Stimulated activated CD8-positive, alpha-beta memory T cell treated with anti-CD3 and anti-CD28 coated beads, Interleukin-7, amount 100 ng/mL, for 48 hours (primary cell): ENCODE measurements at places on chromosomes 3 and 15.

GRCh38 chr15:52137432-52138357, 25.1 kb upstream of the BCL2L10 start:
- DNase-seq = no peak

DNA sequence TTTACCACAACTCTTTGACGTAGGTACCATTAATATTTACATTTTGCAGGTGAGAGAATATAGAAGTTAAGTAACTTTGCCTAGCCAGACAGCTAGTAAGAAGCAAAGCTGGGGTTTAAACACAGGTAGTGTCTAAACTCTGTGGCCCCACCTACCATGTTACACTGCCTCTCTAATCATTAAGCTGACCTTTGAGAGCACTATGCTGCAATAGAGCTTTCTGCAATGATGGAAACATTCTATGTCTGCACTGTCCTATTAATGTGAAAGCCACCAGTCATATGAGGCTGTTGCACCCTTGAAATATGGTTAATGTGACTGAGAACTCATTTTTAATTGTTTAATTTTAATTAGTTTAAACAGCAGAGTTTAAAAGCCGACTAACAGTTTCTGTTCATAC, 6.3 kb upstream of the RARB start:
- no peak for DNase-seq

DNA sequence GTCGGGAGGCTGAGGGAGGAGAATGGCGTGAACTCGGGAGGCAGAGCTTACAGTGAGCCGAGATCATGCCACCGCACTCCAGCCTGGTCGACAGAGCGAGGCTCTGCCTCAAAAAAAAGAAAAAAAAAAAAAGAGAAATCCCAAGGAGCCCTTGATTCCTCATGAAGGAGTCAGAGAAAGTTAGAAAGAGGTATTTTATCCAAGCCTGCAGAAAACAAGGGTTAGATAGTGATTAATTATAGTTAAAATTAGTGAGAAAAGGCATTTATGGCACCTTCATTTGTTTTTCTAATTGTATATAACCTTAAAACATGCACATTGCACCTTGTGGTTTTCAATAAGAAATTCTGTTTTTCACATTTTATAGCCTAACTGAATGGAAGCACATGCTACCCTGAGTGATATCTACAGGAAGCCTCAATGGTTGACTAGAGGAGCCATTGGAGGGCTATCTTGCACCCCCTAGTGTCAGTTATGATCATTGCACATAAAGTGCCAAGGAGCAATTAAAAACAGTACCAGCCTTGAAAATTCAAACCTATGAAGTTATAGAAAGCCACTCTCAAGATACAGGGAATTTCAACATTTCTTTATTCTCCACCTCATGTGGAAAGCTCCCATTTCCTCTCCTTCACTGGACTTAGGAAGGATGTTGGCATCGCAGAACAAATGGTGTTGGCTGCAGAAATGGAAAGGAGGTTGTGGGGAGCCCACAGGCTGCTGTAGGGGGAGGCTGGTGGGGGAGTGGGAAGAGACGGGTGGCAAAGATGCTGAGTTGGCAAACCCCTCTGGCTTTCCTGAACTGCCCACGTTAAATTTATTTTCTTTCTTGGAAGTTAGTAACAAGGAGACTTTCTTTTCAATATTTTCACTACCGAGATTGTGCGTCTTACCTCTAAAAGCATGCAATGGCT, 48.5 kb downstream of the ITGA11 start:
- DNase-seq = no peak

GRCh38 chr15:38894243-38894948, 329.8 kb upstream of the RASGRP1 start:
- DNase-seq = no peak

GRCh38 chr3:31659246-31659645, 126.5 kb downstream of the STT3B start:
- no peak for DNase-seq

- no peak for DNase-seq
These were observed 98.8 kb upstream of the MB21D2 start for GRCh38 chr3:193016437-193016901.

DNA sequence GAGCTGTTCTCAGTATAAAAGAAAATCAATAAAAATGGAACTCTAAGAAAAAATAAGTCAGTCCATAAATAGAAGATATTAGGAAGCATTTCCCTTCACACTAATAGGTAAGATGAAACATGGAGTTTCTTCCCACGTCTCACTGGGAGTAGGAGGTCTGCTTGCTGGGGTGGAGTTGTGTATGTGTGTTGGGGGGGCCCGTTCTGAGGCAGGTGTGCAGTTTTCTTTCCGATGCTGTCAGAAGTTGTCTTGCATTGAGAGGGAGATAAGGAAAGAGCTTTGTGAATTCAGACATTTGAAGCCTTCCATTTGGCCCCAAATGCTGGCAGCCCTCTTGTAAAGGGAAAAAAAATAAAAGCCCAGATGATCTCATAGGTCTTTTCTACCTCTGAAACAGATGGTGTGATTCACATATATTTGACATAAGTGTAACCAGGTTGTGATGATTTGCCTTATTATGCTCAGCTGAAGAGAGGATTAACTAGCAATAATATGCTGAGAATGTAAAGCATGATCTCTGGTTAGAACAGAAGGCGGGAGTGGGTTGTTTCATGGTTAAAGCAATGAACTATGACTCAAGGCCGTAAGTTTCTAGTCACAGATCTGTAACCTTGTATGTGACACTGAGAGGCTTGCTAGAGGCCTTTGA, 8.8 kb downstream of the RASGRP1 start:
- no peak for DNase-seq

DNA sequence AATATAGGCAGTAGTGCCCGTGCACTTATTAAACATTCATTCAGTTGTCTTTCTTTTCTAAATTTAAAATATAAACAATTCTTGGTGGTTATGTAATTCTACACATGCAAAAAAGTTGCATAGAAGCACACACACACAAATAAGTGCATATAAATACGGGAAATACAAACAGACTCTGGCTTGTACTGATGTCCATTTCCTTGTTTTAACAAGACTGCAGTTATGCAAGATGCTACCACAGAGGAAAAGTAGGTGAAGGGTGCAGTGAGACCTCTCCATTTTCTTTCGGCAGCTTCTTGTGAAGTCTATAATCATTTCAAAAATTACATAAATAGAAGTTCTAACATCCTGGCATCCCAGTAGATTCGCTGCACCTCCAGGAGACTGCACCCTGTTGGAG, 130.6 kb upstream of the BCL6 start:
- DNase-seq = no peak

DNA sequence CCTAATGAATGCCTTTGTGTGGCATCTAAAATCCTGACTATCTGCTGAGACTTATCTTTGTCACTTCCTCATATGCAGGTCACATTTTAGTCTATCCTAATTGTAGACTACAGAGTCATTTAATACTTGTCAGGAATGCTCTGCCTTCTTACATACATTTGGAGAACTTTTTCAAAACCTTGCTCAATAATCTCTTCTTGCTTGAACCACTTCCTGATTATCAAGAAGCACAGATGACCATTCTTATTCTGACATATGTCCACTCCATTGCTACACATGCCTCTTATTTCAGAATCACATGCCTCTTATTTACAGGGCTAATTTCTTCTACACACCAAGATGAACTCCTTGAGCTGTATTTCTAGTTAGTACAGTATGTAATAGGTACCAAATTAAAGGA, 400.3 kb downstream of the TBC1D5 start:
- DNase-seq = no peak

DNA sequence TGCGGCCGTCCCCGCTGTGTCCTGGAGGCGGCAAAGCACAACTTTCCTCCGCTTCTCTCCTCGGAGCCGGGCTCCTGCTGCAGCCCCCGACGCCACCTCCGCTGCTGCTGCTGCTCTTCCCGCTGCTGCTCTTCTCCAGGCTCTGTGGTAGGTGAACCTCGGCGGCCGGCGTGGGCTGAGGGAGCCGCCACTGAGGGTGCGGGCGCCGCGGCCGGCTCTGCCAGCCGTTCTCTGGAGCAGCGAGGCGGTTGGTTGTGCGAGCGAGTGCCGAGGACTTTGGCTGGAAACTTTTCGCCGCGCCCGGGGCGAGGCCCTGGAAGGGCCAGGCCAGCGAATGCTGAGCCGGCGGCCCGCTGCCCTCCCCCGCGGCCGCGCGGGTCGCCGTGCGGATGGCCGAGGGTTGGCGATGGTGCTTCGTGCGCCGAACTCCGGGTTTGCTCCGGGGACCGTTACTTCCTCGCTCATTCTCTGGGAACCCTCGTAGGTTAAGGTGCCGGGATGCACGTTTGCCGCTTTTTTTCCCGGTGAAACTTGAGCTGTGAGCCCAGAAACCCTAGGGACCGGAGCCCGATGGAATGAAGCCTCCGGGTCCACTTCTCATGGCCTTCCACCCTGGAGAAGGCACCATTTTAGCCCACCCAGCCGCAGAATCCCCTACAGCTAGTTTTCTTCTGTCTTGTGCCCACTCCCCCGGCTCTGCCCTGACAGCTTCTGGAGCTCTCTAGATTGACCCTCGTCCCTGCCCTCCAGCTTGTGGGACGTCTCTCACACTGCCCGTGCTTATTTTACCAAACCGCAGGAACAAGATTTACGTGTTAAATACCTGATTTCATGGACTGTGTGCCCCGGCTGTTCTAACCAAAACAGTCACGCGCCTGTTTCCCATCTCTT, 660 bp downstream of the NECTIN3 start:
- no peak for DNase-seq

GRCh38 chr3:60294181-60294580, 957.1 kb downstream of the FHIT start:
- DNase-seq = no peak

GRCh38 chr3:185152410-185153170, at the start of gene C3orf70:
Gene C3orf70, minus strand, starts transcription at chr3:185153060. Its CDS starts 237 bp downstream, at chr3:185152823.
- DNase-seq = no peak

- DNase-seq = no peak
These were observed 1.9 kb downstream of the TNIK start for GRCh38 chr3:171458071-171458863.
